ENCODE measurements at places on chromosomes 3 and 15.

DNA sequence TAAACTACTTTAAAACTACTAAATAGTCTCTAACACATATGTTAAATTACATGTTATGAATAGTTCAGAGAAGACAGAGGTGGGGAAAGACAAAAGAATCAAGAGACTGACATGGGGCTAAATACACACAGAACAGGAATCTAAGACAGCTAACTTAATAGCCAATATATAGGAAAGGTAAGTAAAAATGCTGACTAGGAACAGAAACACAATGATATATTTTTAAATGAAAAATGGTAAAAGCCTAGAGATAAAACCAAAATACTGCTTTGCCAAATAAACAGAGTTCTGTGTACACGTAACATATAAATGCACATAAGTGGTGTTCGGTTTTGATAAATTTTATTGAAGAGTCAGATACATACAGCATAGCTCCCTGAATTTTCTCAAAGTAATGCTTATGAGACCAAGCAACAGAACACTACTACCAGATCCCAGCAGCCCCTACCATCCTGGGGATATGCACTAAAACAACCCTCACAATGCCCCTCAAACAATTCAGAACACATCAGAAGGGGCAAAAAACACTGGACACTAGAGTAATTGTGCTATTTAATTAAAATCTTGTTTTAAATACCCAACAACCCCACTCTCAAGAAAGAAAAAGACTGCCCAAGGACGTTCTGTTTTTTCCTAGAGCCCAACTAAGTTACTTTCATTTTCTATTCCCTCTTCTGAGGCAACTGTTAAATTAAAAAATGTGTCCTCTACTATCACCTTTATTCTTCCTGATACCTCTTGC, 121.1 kb downstream of the ADAM10 start:
- DNase-seq: no peak

- no peak for DNase-seq
Observed at GRCh38 chr3:48426401-48426909, 3.4 kb downstream of the PLXNB1 start.

DNA sequence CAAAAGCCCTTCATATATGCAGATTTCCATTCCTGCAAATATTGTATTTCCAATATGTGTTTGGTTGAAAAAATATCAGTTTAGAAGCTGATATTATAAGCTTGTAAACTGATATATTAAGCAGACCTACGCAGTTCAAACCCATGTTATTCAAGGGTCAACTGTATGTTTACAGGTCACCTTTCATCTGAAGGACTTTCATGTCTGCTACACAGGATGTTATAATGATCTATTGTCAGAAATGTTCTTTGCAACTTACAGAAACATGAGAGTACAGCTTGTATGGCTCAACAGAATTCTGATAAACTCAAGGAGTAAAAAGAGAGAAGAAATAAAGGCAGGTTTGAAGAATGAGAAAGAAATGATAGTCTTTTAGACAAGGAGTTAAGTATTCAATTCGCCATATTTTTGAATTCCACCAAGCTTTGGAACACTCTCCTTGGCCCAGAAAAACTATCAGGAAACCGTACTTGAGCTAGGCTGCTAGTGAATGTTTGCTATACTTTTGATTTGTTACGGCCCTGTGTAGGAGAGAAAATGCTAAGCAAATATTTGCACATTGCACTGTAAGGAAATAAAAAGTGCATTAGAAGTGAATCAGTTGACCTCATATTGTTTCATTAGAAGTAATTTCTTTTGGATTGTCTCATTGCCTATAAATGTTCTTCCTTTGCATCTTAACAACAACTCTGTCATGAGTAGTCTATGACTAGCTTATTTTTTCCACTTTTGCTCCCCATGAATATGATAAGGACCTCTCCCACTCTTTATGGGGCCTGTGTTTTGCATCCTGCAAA, 81.2 kb downstream of the NEK11 start:
- DNase-seq: no peak

- DNase-seq: no peak
Observed at GRCh38 chr3:69231929-69232440, 109.6 kb upstream of the LMOD3 start.

GRCh38 chr3:119790369-119790768, 8.5 kb downstream of the NR1I2 start:
- no peak for DNase-seq

DNA sequence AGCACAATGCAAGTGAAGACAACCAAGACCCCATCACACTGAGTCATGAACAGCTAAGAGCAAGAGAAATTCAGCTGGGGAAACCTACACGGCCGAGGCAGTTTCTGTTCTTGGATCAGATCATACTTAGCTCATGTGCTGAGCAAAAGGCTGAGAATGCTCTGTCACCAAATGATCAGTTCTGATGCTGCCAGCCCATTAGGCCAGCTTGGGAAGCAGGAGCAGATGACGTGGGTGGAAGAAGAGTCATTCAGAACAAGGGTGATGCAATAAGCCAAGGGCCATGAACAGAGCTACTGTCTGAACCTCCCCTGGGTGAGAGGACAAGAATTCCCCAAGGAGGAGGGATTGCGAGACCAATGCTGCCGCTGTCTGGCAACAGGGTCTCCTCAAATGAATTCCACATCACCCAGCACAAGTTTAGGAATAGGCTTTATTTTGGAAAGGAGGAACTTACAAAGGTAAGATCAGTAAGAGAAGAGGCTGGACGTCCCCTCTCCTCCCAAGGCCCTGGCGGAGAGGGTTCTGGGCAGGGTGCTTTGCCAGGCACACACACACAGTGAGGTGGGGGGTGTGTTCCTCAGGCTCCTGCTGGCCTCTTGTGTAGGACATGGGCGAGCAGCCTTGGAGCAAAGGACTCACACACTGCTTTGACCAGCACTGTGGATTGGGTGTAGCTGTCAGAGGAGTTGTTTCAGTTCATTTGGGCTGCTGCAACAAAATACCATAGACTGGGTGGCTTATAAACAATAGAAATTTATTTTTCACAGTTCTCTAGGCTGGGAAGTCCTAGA, 65.6 kb upstream of the CTXND1 start:
- DNase-seq: no peak

GRCh38 chr3:70982700-70983140, 600.8 kb downstream of the FOXP1 start:
- no peak for DNase-seq

GRCh38 chr3:4218456-4219226, 84.5 kb upstream of the SETMAR start:
- DNase-seq: no peak

GRCh38 chr3:12886106-12886679, 44.8 kb upstream of the RPL32 start:
- DNase-seq: no peak

GRCh38 chr15:90907838-90908507, 4.9 kb downstream of the MAN2A2 start:
- no peak for DNase-seq

GRCh38 chr15:39391230-39391629, 189.6 kb upstream of the THBS1 start:
- no peak for DNase-seq

All from effector memory CD8-positive, alpha-beta T cell (primary cell).